Upper lobe of left lung (tissue), 6 donors: ENCODE measurements at places on chromosomes 2 and 18.

- no peak for DNase-seq
Measured at GRCh38 chr2:24955232-24955631, 16.5 kb downstream of the DNAJC27 start.

GRCh38 chr2:174740721-174741120, 23.6 kb downstream of the CHRNA1 start:
- no peak for DNase-seq

- no peak for DNase-seq
Measured at GRCh38 chr2:154710685-154711084, 12.2 kb downstream of the KCNJ3 start.

- DNase-seq = peak; percentile 90
Measured at GRCh38 chr2:102619414-102620319, at the start of gene SLC9A2. Gene SLC9A2 (plus strand): TSS chr2:102619553. CDS start chr2:102619849, 296 bp downstream.

DNA sequence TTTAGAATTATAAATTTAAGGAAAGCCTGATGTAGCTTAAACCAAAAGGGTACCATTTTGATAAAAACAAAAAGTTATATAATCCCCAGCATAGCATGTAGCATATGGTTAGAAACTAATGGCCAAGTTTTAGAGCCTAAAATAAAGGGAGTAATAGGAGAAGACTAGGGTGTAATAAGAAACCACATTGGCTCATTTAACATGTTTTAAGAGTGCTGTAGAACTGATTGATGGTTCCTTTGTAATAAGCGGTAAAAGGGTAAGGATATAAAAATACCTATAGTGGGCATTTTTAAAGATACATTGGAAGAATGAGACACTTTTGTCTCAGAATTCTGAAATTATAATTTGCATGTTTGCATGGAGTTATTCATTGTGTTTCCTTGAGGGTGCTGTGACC, 1.9 kb downstream of the PSMA8 start:
- no peak for DNase-seq

DNA sequence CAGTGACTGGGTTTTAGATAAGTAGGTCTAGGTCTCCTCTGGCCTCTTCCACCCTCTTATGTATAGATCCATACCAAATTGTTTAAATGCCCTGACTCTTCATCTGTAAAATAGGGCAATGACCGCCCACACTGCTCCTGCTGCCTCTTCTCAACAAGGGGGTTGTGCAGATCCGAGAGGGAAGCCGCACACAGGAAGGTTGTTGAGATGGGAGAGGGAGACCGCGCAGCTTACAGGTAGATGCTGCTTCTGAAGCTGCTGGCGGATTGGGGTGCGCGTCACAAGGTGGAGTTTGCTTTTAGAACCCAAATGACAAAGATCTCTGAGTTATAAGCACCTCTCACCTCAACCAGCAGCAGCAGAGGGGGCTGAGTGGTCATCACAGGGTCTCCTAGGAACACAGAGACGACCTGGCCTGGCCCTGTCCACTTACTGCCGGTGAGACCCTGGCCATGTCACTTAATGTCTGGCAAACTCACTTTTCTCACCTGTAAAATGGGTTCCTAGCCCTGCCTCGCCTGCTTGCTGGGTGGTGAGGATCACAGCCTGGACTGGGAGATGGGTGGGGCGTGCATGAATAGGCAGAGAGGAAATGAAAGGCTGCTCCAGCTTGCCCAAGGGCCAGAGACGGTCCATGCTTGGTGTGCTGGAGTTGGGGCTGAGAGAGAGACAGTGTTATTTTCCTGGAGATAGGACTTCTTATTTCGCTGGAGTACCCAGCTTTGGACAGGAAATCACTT, 251.3 kb downstream of the EIPR1 start:
- no peak for DNase-seq
